Left lobe of liver (tissue), 2 donors: ENCODE measurements at places on chromosomes 3 and 15. TPM values are rescaled to one million over a fixed set of nuclear protein-coding genes. Genes with fewer than 3 reads are reported as not detected.

The BTLA gene
- total RNA-seq, result 0.25 TPM

DNA sequence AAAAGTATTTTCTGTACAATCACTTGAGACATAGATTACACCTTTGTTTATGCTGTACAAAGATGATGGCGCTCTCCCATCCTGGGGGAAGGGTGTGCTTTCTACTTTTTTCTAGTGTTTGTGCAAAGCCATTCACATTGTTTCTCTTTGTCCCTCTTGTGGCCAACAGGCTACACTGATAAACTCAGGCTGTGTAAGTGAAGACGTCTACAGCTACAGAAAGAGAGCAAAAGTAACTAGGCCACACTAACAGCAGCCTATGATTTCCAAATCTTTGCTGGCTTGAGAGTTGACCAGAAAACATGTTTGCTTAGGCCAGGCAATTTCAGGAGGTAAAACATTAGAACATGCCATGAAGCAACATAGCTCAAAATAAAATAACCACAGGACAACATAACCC, 75.1 kb downstream of the FOXB1 start:
- DNase-seq, result peak; percentile 54

- DNase-seq, result no peak
Observed at GRCh38 chr3:14117468-14118399, 6.9 kb downstream of the CHCHD4 start.

The ATP8B4 gene
- total RNA-seq, result 6.8 TPM

GRCh38 chr3:57011022-57011421, 49.4 kb upstream of the SPATA12 start:
- no peak for DNase-seq

DNA sequence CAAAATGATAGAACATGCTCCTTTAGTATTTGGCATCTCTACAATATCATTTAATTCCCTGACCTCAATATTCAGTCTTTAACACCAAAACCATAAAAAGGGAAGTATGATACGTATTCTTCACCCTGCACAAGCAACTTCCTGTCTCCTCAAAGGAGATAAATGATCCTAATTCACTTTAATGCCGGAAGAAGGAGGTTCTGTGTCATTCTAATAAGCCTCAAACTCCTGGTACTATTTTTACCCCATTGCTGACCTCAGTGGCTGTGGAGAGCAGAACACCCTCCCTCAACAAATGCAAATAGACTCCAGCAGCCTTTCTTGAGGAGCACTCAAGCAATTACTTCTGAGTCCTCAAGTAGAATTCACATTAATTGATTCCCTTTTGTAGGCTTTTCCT, 173.3 kb downstream of the TMEM108 start:
- no peak for DNase-seq

DNA sequence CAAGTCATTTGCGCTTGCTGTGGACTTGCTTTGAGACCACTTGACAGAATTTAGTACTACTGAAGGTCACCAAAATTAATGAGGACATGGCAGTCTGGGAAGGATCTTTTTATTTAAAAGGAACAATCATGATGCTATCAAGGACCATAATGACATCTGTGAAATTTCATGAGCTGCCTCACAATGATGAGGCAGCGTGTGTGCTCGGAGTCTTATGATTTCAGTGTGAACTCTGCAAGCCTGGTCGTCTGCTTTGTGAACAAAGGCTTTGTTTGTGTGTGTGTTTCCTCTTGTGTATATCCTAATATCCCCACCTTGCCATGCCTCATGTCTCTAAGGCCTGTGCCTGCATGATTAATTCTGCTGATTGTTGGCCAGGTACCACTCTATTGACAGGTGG, 46.7 kb downstream of the RAD54L2 start:
- DNase-seq, result no peak

DNA sequence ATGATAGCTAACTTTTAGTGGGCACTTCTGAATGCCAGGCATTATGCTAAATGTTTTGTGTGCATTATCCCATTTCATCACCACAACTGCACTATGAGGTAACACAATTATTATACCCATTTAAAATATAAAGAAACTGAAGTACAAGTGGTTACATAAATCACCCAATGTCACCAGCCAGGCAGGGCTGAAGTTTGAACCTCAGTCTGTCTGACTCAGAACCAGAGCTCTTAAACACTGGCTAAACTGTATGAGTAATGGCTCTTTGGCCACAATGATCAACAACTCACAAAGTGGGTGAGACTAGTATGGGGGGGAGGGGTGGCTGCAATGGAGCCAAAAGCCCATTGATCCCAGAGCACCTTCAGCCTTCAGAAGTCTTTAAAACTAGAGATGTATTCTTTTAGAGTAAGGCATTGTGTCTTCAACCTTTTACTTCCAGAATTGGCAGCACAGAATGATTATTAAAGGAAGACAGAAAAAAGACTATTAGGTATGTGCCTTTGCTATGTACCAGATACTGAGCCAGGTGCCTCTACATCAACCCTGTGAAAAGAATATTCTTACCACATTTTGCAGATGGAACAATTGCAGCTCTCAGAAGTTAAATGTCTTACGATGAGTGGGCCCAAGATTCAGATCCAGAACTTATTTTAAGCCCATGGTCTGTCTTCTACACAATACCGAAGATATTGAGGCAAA, 166.9 kb downstream of the UACA start:
- no peak for DNase-seq

The HYAL2 gene
- total RNA-seq, result 21.6 TPM

DNA sequence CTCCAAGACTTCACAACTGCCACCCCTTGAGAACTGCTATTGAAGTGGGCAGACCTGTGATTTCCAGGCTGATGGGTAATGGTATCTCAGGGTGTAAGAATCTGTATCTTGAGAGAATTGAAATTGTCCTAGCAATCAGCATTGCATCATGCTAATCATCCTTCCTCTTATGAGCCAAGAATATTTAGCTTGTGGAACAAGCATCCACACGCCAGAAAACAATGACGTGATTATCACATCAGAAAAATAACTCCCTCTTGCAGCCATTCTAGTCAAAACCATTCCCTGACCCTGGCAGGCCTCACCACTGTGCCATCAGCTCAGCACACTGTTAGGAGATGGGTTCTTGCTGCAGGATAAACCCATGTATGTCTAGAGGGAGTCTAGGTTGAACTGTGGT, 6.7 kb downstream of the BCL2L10 start:
- DNase-seq, result no peak

GRCh38 chr3:184850201-184850600, 38.2 kb downstream of the VPS8 start:
- no peak for DNase-seq

The PXK gene
- total RNA-seq, result 7.5 TPM

DNA sequence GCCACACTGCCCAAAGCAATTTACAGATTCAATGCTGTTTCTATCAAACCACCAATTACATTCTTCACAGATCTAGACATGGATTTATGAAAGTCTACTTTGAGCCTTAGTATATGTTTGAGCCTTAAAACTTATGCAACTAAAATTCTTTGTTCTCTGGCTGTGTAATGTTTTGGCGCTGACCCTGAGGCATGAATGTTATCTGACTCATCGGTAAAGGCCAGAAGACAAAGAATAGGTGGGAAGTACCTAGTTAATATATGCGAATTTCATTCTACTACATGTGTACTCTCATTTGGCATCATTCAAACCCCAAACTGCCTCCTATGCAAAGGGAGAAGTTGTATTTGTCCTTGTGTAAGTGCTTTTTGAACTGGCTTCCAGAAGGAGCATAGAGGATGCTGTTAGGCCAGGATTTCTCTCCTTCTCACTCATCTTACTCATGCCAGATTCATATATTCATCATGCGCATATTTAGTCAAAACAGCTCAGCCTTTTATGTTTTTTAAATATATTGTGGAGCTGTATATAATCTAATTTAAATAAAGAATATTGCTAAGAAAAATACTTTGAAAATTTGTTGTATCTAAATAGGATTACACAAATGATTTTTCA, 204.2 kb downstream of the NFKBIZ start:
- DNase-seq, result no peak

The PAQR5 gene
- 0.50 TPM for total RNA-seq

DNA sequence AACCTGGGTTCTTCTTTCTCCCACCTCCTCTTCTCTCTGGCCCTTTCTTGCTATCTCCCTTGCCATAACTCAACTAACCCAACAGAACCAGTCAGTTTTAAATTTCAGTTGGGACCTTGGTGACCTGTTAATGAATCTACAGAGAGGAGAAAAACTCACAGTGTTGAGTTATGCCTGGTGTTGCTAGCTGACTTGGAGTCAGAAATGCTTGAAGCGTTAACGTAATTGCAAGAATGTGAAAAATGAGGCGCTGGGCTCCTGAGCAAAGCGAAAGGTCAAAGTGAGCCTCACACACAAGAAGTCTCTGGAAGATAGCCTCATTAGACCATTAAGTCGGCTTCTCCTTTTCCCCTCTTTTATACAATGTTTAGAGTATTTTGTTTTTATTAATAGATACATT, 18.4 kb downstream of the MEIS2 start:
- no peak for DNase-seq

DNA sequence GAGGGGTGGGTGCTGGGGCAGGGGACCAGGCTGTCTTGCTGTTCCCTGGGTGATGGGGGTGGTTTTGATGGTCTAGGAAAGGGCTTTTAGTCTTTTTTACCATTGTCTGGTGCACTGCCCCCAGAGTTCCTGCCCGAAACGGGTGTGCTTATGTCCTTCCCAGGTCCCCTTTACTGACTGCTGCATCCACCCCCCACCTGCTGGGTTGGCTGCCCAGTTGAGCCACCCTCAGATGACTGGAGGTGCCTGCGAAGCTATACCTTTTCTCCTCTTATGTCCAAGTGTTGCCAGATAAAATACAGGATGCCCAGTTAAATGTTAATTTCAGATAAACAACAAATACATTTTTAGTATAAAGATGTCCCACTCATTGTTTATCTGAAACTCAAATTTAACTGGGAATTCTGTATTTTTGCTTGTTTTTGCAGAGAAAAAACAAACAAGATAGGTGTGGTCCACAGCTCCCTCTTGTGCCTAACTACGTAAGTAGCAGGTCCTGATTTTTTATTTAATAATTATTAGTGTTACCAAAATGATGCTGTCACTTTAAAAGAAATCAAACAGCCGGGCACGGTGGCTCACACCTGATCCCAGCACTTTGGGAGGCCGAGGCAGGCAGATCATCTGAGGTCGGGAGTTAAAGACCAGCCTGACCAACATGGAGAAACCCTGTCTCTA, 6.1 kb upstream of the RPP14 start:
- DNase-seq, result no peak

GRCh38 chr15:89880727-89881126, 13.1 kb downstream of the AP3S2 start:
- DNase-seq, result no peak

The UQCC5 gene
- total RNA-seq, result 7.4 TPM

DNA sequence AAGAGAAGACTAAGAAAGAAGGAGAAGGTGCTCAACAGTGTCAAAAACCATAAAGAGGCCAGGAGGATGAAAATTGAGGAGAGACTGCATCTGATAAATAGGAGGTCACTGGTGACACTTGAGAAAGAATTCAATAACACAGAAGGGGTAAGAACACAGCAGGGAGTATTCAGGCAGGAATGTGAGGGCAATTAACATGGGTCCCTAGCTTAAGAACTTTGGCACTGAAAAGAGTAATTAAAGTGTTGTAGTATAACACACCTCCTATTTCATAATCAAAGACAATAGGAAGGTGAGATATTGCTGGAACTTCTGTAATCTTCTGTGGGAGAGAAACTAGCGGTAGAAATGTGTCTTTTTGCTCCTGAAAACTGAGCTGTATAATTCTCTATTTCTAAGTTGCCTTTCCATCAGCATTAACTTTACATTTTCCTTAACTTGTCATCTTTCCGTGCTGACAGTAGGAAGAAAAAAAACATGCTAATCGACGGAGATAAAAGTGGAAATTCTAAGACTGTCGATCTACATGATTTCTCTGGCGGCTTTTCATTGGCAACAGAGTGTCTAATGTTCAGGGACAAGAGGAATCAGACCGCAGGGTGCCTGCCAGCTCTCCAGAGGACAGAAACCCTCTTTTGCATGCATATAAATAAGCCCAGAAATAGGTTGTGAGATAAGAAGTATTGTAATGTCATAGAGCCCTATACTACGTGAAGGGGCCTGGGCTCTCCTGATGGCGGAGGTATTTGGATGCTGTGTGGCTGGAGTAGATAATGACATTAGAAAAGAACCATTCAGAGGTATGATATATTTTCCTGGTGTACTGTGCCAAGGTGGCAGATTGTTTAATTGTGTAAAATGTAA, 147.9 kb upstream of the GAP43 start:
- DNase-seq, result no peak

The ATP13A5 gene
- total RNA-seq, result not detected

- no peak for DNase-seq
Observed at GRCh38 chr3:177013681-177014280, 183.5 kb downstream of the TBL1XR1 start.

- DNase-seq, result no peak
Observed at GRCh38 chr3:64748244-64748904, 60.6 kb upstream of the ADAMTS9 start.

The MORC1 gene
- total RNA-seq, result 0.10 TPM

The RTF1 gene
- total RNA-seq, result 10.5 TPM

GRCh38 chr3:66532160-66532587, 31.4 kb upstream of the LRIG1 start:
- DNase-seq, result no peak
